ENCODE measurements at places on chromosomes 16 and 17.

GRCh38 chr17:57585341-57586195 lies 159.5 kb downstream of the CCDC182 start:
- no peak for DNase-seq

- no peak for DNase-seq
Measured at GRCh38 chr17:66573078-66573477, 261.8 kb upstream of the CACNG5 start.

DNA sequence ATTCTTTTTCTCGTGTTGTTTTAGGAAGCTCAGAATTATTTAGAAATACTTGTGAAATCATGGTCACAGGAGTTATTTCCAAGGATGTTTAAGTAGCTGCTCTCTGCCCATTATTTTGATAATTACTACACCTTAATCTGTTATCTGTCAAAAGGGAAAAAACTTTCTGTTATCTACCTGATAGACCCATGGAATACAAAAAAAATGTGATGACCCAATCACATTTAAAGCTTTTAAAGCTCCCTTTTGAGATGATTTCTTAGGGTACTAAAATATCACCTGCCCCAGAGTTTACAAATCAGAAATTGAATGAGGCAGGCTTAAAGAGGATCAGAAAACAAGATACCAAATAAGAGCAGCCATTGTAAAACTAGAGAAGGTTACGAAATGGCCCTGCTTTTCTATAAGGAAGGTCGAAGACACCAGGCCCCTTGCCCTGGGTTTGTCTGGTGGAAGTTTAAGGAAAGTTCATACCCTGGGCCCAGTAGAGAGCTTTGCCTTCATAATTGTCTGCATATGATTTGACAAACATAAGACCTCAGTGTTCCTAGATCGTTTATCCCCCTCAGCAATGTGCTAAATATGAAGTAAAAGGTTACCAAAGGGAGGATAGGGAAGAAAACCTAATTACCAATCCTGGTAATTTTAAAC lies 149.9 kb upstream of the TBX2 start:
- DNase-seq, result no peak

DNA sequence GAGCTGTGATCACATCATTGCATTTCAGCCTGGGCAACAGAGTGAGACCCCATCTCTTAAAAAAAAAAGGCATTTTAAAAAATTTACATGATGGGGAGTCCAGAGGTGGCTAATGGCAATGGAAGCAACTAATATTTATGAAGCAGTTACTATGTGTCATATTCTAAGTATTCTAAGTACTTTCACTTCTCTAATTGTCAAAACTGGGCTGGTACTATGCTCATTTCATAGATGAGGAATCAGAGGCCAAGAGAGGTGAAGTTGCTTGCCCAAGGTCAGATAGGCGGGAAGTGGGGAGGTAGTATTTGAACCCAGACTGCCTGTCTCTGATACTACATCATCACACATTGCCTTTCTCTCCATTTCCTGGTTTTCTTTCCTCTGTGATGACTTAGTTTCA lies 50.7 kb downstream of the SLC5A11 start:
- no peak for DNase-seq

GRCh38 chr16:50721549-50722404 lies 20.1 kb upstream of the CYLD start:
- no peak for DNase-seq

DNA sequence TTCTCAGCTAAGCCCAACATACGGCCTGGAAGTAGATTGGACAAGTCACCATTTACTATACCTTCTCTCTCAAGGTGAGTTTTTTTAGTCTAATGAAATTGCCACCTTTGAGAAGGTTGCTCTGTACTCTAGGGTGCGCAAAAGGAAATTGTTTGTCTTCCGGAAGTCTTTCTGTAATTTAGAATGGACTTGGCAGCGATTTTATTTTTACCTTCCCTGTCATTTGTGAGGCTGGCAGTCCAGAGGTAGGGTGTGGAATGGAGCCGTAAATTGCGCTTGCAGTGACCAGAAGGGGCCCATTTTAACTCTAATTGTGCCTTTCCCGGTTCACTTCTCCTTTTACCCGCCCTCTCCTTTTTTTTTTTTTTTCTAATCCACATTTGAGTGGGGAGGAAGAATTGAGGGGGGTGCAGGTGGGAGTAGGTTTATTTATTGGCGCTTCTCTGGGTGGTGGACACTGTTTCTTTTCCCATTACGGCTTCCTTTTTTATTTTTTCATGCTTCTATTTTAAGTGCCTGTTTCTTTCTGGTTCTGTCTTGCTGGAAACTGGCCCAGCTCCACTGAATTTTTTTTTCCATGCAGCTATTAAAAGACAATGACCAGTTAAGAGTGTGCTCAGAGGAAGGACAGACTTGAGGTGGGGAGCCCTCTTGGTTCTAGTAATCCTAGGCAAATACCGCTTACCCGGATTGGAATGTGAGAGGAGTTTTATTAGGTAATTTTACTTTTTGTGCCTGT lies 89.7 kb upstream of the CLEC18A start:
- no peak for DNase-seq

GRCh38 chr17:77675411-77675810 lies 283.1 kb upstream of the TNRC6C start:
- no peak for DNase-seq

- DNase-seq, result no peak
Measured at GRCh38 chr16:88886845-88887521, 20.5 kb upstream of the PABPN1L start.

DNA sequence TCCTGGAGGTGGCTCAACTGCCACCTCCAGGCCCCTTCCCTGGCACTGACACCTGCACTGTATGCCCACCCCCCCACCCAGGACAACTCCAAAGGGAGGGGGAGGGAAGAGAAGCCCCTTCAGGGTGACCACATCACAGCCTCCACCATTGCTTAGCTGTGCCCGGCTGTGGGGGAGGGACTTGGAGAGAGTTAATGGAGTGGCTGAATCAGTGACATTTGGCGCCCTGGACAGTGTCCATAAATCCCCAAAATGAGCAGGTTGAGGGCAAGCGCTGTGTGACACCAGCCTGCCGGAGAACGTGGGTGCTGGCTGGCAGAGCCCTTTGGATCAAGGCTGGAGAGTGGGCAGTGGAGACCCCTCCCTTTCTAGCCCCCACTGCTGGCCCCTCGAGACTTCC lies 883 bp downstream of the USH1G start:
- no peak for DNase-seq

- DNase-seq, result no peak
Measured at GRCh38 chr16:3075523-3075915, 10.1 kb downstream of the IL32 start.

GRCh38 chr16:79466111-79466510 lies 134.4 kb downstream of the MAF start:
- no peak for DNase-seq

- DNase-seq, result no peak
Measured at GRCh38 chr16:49636608-49637007, 219.3 kb downstream of the ZNF423 start.

DNA sequence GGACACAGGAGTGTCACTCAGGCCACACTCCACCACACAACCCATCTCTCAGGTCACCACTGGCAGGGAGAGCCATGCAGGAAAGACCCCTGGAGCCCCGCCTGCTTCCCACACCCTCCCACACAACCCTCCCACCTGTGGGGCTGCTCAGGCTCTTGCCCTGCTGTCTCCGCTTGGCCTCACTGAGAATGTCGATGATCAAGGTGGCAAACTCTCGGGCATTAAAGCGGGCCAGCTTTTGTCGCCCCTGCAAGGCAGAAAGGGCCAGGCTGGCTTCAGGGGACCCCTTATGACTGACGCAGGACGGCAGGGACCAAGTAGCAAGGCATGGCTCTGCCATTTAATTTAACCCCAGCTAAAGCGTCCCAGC lies 8.5 kb downstream of the TP53I13 start:
- no peak for DNase-seq

GRCh38 chr17:34302636-34303035 lies 16.6 kb upstream of the CCL8 start:
- no peak for DNase-seq

- no peak for DNase-seq
Measured at GRCh38 chr16:20153444-20153843, 79.8 kb upstream of the GPR139 start.

DNA sequence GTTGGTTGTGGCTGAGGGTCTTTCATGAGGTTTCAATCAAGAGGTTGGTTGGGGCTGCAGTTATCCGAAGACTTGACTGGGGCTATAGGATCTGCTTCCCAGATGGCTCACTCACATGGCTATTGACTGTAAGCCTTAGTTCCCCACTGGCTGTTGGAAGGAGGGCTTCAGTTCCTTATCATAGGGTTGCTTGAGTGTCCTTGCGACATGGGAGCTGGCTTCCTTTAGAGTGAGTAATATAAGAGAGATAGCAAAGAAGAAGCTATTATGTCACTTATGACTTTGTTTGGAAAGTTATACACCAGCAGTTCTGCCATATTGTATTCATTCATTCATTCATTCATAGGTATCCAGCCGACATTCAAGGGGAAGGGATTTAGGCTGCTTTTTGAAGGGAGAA lies 121.4 kb upstream of the WSCD1 start:
- DNase-seq, result no peak

- DNase-seq, result no peak
Measured at GRCh38 chr16:69110406-69110805, 5.0 kb downstream of the HAS3 start.

- no peak for DNase-seq
Measured at GRCh38 chr17:73548620-73549311, 95.5 kb downstream of the SDK2 start.

DNA sequence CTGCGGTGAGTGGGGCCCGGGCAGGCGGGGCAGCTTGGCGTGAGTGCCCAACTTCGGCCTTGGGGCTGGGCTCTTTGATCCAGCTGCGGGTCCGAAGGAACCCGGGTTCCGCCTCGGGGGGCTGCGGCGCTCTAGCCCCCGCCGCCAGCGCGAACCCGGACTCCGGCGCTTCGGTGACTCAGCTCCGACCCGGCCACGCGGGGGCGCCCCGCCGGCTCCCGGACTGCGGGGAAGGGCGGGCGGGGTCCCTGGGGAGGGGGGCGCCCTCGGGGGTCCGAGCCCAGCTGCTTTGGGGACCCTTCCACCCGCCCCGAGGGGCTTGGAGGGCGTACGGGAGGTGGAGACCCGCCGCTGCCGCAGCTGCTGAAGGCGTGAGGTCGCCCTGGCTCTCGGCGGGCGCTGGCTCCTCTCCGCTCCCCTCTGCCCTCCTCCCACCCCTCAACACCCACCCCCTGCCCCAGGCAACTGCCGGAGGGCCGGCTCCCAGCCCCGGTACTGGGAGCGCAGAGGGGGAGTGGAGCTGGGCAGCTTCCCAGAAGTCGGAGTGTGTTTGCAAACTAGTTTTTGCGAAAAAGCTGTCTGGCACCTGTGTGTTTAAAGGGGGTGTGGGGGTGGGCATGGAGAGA lies 516 bp downstream of the CPNE2 start:
- DNase-seq, result peak; percentile 22

DNA sequence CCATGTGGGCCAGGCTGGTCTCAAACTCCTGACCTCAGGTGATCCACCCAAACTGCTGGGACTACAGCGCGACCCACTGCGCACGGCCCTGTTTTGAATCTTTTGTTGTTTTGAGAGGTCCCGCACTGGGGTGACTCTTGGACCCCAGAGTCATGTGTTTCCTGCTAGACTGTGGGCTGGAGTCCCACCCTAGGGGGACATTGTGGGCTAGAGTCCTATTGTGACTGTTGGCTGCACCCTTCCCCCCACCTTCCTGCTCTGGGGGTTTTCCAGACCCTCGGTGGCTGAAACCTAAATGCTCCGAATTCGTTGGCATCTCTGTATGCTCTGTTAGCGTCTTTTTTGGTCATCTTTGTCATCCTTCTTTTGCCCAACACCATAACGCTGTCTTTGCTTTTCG lies 16.0 kb downstream of the NUPR1 start:
- DNase-seq, result no peak

DNA sequence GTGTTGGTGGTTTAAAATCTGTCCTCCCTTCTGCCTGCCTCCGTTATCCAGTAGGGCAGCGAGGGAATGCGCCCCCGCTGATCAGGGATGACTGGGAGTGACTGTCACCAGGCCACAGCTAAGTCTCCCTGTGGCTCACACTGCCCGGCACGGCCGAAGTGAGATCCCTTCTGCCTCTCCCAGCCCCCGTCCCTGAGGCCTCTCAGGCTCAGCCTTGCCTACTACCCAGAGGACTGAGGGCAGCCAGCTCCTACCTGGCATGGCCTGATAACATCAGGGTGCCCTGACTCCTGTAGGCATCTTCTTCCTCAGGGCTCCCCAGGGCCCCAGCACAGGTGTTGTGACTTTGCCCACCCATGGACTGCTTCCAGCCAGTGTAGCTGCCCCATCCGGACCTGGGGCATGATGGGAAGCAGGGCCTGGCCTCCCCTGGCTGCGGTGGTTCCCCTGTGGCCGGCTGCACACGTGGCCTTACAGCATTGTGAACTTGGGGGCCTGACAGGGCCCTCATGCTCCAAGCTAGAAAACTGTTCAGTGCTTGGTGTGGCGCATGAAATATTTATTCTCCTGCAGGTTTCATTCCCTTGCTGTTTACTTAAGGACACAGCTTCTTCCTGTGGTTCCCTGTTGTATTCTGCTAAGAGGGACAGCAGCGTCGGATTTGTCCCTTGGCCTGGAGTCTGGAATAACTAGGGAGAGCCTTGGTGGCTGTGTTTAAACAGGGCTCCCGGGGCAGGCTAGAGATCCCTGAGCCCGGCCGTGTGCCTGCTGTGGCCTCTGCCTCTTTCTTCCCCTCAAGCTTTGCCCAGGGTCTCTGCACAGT lies 30.0 kb downstream of the GINS2 start:
- no peak for DNase-seq

DNA sequence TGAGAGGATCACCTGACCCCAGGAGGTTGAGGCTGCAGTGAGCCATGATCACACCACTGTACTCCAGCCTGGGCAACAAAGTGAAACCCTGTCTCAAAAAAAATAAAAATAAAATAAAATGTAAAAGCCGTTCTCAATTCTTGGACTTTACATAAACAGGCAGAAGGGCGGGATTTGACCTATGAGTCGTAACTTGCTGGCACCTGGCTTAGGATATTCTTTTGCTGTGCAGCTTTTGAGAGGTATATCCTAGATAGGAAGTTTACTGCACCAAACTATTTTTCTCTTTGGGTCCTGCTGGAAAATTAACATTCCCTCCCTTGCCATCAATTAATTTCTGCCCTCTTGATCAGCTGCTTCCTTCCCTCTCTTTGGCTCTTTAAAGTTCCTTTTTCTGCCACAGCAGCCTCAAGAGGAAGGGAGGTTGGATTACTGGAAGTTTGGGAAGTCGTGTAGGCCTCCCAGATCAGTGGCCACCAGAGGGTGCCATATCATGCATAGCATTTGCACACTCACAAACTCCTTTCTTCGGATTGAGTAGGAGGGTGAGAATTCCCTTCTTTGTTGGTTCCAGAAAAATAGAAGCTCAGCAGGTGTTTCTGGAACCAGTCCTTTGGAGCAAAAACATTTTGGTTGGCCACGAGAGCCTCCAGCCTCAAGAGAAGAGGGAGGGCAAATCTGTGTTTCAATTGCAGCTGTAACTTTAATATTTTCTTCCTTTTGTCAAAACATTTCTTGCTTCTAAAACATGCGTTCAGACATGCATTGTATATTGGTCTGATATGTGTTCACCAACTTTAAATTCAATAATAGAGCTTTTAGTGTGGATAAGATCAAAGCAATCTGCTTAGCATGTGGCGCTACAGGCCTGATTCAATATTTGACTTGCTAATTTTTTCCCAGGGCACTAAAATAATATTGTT lies 147.3 kb downstream of the CCDC182 start:
- no peak for DNase-seq

- no peak for DNase-seq
Measured at GRCh38 chr16:67662653-67663010, 1.9 kb downstream of the PARD6A start.

Data from activated CD4-positive, alpha-beta T cell treated with anti-CD3 and anti-CD28 coated beads for 24 hours (primary cell).